ENCODE measurements at places on chromosomes 7 and 10.

DNA sequence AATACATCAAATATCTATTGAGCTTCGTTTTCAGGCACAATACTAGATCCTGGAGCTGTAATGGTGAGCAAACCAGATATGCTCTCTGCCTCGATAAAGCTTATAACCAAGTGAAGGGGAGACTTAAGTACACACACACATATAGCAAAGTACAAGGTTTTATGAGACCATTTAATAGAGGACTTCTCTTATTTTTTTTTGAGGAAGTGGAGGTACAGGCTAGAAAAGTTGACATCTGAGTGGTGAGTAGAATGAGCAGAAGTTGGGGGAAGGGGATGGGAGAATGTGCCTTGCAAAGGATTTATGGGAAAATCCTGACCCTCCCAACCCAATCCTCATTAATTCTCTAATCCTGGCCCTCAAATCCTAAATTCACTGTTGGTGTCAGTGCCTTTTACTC, 7.7 kb downstream of the CCDC136 start:
- DNase-seq, result no peak

- DNase-seq, result no peak
Measured at GRCh38 chr7:73704640-73705550, 14.6 kb downstream of the STX1A start.

GRCh38 chr10:29297678-29298077, 8.8 kb downstream of the LYZL1 start:
- no peak for DNase-seq

DNA sequence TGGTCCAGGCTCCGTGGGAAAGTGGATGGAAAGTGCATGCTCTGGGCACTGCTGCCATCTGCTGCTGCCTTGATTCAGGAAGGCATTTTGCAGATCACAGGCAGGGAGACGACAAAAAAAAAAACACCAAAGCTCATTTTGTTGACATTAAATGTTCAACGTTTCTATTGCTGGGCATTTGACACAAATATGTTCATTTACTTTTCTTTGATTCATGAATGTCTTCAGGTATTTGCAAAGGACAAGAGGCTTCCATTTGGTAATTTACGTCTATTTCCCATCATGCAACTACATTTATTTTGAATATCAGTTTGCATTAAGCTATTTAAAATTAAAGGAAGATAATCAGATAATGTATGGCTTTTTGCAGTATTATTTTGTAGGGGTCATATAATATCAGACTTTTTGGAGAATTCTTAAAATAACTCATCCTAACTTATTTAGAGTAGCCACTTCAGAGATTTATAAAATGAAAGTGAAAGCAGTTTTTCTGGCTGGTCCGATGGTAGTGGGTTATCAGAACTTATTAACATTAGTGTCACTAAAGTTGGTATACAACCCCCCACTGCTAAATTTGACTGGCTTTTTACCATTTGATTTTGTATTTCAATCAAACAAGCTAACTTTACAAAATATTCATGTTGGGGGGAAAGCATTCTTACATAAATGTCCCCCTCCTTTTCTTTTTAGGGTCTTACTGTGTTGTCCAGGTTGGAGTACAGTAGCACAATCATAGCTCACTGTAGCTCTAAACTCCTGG, 65.3 kb downstream of the PDIA4 start:
- no peak for DNase-seq

- no peak for DNase-seq
Measured at GRCh38 chr7:80596933-80597517, 41.4 kb upstream of the CD36 start.

GRCh38 chr10:119341459-119342301, 134.3 kb downstream of the GRK5 start:
- no peak for DNase-seq

GRCh38 chr10:10014846-10015245, 1002.8 kb upstream of the CELF2 start:
- DNase-seq, result no peak
